ENCODE measurements at places on chromosomes 6 and 20. TPM values are rescaled to one million over a fixed set of nuclear protein-coding genes. Genes with fewer than 3 reads are reported as not detected.
A peak's percentile ranks its signal among the peaks of the same experiment; 100 is the strongest.

ANKRD66 gene
- not detected for total RNA-seq

GNAS-AS1 gene
- 1.3 TPM for total RNA-seq

SLC22A7 gene
- not detected for total RNA-seq

GTPBP2 gene
- 55.5 TPM for total RNA-seq

GRCh38 chr6:15137086-15137485 lies 108.8 kb upstream of the JARID2 start:
- no peak for DNase-seq

DNA sequence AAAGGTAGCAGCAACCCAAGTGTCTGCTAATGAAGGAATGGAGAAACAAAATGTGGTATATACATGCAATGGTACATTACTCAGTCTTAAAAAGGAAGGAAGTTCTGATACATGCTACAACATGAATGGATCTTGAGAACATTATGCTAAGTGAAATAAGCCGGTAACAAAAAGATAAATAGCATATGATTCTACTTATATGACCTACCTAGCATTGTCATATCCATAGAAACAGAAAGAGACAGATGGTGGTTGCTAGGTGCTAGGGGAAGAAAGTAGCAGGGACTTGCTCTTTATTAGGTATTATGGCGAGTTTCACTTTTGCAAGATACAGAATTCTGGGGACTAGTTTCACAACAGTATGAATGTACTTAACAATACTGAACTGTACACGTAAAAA lies 46.6 kb downstream of the UBR2 start:
- DNase-seq: no peak

DNA sequence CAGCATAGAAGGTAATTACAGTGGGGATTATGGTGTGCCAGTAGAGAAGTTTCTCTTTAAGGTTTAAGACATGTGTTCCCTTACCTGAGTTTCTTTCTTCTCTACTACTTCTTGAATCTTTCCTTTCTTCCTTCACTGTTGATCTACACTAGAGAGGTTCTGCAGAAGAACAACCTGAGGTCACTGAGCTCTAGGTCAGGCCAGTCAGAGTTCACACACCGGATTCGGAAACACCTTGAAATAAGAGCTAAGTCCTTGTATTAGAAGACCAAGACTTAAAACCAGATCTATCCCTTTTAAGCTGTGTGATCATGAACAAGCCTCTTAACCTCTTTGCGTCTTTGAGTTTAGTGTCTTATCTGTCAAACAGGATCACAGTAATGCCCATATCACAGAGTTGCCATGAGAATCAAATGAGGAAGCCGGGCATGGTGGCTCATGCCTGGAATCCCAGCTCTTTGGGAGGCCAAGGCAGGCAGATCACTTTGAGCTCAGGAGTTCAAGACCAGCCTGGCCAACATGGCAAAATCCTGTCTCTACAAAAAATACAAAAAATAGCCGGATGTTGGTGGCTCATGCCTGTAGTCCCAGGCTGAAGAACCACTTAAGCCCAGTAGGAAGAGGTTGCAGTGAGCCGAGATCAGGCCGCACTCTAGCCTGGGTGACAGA lies 22.0 kb upstream of the TGM3 start:
- no peak for DNase-seq

CHD6 gene
- 9.8 TPM for total RNA-seq

- DNase-seq: no peak
Observed at GRCh38 chr6:56659721-56660380, 17.2 kb upstream of the DST start.

DNA sequence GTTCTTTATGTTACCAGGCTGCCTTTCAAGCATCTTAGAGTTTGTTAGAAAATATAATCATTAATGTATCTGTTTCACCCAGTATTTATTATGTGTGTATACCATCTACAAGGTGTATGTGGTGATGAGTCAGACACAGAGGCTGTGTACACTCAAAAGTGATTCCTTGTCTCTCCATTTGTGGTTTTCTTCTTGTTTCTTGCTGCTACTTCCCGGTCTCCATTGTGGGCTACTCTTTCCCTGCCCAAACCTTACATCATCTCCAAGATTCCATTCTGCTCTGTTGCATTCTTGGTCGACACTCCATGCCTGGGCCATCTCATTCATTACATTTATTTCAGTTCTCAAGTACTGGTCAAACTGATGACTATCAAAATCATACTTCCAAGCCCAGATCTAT lies 182.2 kb upstream of the STXBP5 start:
- DNase-seq: peak; percentile 40

DNA sequence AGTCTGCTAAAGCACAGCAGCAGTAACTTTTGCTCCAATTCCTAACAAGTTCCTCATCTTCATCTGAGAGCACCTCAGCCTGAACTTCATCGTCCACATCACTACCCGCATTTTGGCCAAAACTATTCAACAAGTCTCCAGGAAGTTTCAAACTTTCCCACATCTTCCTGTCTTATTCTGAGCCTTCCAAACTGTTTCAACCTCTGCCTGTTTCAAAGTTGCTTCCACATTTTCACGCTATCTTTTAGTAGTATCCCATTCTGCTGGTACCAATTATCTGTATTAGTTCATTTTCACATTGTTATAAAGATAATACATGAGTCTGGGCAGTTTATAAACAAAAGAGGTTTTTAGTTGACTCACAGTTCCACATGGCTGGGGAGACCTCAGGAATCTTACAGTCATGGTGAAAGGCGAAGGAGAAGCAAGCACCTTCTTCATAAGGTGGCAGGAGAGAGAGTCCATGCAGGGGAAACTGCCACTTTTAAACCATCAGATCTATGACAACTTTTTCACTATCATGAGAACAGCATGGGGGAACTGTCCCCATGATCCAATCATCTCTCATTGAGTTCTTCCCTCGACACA lies 99.4 kb upstream of the GRIK2 start:
- no peak for DNase-seq

GRCh38 chr20:53154540-53154939 lies 182.4 kb downstream of the TSHZ2 start:
- peak; percentile 45 for DNase-seq

DNA sequence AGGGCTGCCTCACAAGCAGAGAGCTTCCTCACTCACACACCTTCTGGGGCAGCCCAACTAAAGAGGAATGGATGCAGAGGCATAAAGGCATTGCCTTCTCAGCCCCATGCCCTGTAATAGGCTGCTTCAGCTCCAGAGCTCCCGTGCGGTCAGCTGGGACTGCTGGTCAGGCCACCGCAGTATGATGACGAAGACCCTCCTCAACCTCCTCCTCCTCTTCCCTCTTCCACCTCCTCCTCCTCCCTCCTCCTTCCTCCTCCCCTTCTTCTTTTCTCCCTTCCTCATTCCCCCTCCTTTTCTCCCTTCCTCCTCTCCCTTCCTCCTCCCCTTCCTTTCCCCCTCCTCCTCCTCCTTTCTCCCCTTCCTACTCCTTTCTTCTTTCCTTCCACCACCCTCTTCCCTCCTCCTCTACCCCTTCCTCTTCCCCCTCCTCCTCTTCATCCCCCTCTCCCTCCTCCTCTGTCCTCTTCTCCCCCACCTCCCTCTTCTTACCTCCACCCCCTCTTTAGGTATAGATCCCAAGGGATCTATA lies 465.3 kb upstream of the CDH4 start:
- peak; percentile 17 for DNase-seq

DNA sequence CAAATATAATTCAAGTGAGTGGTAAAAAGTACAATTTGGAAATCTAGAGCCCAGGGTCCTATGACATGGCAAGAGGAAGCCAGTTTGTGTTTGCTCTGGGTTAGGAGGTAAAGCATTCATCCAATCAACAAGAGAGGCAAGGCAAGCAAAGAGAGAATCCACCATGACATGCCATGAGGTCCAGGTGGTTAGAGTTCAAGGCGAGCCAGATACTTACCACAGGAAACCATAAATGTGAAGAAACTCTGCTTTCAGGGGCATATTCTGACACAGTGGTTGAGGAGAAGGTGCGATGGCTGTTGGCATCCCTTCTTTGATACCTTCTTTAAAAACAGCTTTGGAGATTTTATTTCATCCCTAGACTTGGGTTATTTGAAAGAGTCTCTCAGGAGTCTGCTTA lies 193.8 kb upstream of the MAN1A1 start:
- no peak for DNase-seq

Measured in Daoy (cell line).